SJSA1 (cell line): ENCODE measurements at places on chromosomes 16 and 17.

DNA sequence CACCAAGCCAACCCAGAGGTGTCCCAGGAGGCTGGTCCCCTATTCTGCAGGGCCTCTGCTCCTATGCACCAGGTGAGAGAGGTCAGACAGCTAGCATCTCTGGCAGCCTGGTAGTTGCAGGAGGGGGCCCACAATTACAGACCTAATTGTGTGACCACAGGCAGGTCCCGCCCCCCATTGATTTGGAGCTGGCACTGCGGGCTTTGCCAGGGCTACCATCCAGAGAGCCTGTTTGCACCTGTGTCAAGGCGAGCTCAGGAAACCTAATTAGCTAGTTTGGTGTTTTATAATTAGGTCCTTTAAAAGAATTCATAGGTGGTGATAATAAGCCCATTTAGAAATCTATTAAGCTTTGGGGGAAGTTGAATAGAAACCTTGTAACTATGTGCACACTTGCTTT lies 90.2 kb downstream of the MRM1 start:
- no peak for DNase-seq

- no peak for DNase-seq
Measured at GRCh38 chr16:74766729-74767128, 7.9 kb downstream of the FA2H start.

DNA sequence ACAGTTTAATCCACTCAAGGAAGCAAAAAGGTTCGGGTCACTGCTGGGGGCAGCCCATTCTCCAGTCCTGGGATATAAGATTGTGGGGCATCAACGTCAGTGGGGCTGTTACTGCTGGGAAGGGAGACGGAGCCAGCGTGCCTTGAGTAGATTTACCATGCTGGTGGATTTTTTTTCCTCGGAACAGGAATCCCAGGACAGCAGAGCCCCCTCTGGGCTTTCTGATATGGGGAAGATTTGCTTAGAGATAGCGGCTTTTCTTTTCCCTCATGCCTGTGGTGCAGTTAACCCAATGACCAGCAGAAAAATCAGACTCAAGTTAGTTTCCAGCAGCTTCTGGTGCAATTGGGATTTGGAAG lies 35.4 kb downstream of the WSCD1 start:
- no peak for DNase-seq

DNA sequence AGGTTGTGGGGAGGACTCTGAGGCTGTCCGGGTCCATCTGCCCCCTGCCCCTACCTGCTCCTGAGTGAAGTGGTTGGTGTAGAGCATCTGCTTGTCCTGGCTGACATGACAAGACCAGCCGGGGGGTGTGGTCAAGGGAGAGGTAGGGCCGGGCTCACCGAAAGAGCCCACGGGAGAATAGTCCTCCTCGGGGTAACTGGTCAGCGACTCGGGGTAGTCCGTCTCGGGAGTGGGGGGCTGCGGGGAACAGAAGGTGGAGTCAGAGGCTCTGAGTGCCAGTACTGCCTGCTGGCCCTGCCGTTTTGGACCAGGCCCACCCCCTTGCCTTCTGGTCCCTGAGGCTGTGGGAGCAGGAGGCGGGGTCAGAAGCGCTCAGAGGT lies 27.8 kb downstream of the ARHGAP27 start:
- DNase-seq: no peak

DNA sequence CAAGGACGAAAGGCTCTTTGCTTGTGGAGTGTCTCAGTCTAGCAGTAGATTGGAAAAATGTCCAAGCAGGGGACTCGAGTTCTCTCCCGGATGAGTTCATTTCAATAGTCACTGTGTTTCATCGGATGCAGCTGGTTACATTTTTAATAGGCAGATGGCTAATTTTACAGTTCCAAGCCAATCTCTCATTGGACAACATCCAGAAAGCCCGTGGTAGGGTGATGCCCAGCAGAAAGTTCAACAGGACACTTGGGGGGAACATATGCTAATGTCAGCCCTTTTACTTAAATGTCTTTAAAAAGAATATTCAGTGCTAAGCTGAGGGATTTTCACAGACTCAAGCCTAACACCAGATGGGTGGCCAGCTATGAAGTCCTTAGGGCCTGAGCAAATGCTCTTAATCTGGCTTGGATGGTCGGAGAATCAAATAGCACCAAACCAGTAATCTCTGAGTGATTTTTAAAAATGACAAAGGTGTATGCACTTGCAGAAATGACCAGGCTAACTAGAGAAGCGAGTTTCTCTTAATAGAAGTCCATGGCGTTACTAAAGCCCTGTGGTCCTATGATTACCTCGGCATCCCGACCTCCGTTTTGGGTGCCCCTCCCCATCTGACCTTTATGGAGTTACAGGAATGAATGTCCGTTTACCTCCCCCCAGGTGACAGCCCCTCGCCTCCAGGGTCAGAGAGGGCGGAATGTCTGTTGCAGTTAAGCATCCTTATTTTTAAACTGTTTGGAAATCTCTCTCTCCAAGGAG lies 289.2 kb upstream of the SALL1 start:
- DNase-seq: no peak
